ENCODE measurements at places on chromosomes 13 and 19. TPM values are rescaled to one million over a fixed set of nuclear protein-coding genes. Genes with fewer than 3 reads are reported as not detected.
A peak's percentile ranks its signal among the peaks of the same experiment; 100 is the strongest.

- DNase-seq: no peak
Measured at GRCh38 chr13:25659091-25659795, 287.5 kb downstream of the ATP8A2 start.

DNA sequence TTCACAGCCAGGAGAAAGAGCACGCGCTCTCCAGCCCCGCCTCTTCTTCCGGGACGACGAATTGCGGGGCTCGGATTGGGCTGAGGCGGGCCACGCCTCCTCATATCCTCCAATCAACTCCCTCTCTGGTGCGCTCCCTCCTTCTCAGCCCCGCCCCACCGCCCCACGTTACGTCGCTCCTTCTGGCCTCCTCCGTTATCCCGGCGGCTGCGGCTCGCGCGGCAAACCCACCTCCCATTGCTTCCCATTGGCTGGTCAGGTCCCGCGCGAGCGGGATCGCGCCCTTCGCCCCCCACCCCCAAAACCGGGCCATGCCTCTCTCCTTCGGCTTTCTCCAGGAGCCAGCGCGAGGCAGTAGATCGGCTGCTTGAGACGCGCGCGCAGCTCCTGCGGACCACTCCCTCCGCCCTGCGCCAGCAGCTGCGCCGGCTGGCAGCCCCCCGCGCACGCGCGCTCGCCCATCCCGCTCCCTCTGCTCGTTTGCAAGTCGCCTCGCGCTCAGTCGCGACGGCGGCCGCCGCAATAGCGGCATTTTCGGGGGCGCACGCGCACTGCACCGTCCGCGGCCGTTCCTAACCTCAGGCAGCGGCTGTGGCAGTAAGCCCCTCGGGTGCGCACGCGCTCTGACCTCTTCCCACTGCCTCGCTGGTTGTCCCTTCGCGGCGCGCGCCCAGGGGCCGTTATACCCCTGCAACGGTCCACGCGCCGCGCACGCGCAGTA, 512 bp upstream of the ARHGAP35 start:
- peak; percentile 98 for DNase-seq

DNA sequence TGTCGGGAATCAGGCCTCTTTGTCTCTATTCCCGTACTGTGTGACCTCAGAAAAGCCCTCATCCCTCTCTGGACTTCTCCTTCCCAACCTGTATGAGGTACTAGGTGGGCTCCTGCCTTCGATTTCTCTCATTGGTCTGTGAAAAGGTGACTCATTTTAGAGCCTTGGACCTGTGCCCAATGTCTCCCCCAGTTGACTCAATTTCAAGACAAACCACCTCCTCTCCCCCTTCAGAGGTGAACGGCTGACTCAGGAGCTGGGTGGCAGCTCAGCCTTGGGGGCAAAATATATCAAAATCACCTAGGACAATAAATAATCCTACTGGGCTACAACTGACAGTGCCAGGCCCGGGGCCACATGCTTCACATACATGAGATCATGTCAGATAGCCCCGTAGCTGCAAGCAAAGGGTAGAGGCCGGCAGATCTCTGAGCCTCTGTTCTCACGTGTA, 630 bp downstream of the COQ8B start:
- DNase-seq: no peak

DNA sequence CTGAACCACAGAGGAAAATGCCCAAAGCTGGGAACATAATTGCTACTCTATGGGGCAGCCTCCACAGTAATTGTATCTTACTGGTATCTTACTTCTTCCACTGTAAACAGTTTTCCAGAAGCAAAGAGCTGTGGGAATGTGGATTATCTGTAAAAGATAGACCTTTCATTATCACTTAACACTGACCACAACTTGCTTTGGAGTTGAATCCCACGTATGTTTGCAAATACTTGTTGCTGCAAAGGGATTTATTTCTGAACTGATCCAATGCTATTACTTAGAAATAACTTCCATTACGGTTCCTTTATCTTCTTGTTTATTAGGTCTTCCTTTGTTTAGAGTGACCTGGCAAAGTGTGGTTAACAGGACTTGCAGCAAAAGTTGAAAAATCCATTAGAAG, 218.1 kb downstream of the KCTD12 start:
- no peak for DNase-seq

- peak; percentile 57 for DNase-seq
Measured at GRCh38 chr19:48868114-48868886, at the start of gene PLEKHA4. PLEKHA4 (minus strand) TSS chr19:48868617; CDS start chr19:48867620, 997 bp downstream.

DNA sequence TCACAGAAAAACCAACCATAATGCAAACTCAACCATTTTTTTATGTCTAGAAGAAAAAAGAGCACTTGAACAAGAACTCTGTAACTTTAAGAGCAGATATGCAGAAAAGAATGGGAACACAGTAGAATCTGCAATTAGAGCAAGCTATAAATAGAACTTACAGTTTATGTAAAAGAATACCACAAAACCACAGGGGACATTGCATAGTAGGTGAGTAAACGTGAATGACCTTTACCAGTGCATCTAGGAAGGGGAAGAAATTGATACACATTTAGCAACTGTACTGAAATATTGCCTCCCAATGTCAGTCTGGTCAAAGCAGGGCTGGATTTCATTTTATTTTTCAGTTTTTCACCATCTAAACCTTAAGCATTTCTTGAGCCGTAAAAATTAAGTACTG, 242.2 kb upstream of the EDNRB start:
- peak; percentile 58 for DNase-seq

DNA sequence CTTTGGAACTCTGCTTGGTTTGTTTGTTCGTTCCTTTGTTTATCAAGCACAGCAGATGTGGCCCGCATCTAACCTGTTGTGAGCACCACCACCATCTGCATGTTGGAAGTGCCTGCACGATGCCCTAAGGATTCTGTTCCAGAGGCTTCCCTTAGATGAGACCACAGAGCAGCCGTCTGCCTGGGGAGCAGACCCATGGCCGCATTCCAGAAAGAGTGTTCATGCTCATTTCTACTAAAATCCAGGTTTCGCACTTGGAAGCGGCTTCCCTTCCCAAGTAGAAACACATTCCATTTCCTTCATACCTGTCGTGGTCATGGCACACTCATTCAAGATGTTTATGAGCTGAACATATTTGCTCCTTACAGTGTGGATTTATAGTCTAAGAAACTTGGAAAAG, 27.2 kb downstream of the COL4A2 start:
- no peak for DNase-seq

DNA sequence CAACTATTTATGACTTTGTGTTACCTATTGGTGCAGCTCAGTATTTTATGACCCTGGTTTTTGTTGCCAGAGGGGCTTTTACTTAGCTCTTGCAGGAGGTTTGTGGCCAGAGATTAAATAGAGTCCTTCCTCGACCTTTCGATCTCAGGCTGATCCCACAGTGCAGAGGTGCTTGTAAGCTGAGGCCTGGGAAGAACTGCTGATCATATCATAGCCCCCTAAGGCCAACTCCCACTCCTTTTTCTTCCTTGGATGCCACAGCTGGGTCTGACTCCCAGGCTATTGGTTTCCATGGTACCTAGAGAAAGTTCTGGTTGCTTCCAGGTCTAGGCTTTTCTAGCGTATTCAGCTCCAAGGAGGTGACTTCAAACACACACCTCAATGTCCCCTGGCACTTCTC, 324.9 kb downstream of the FOXO1 start:
- no peak for DNase-seq

GRCh38 chr13:82681535-82681934, 1200.7 kb downstream of the SLITRK1 start:
- no peak for DNase-seq

DNA sequence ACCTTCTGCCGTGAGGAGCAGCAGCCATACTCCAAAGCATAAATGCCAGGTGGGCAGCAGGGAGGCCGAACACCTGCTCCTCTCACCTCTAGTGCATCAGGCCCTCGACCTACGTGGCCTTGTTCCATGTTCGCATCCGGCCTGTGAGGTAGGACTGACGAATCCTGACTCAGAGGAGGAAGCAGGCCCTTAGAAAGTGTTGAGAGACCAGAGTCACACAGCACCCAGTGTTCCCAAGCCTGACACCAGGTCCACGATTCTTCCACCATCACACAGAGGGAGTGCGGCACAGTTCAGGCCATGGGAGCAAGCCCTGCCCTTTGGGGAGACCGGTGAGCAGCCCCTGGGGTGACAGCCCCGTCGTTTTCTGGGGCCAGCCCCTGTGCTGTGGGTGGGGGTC, 14.7 kb downstream of the ATP12A start:
- DNase-seq: no peak

- no peak for DNase-seq
Measured at GRCh38 chr19:58585442-58586132, 12.5 kb upstream of the MZF1 start.

DNA sequence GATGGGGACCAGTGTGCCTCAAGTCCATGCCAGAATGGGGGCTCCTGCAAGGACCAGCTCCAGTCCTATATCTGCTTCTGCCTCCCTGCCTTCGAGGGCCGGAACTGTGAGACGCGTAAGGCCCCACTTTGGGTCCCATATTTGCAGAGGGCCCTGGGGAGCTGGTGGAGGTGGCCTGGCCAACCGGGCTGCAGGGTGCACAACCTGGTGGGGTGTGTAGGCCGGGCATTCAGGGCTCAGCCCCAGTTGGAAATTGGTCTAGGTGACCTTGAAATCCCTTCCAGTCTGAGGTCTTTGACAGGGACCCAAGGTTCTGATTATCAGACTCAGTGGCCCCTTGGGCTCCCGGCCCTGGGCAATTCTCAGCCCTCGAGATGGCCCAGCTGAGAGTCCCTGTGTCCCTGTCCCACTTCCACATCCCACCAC, 8.3 kb downstream of the F7 start:
- DNase-seq: no peak

GRCh38 chr13:79681069-79681468, 200.1 kb downstream of the NDFIP2 start:
- DNase-seq: no peak

- DNase-seq: no peak
Measured at GRCh38 chr19:646779-647565, 7.3 kb downstream of the FGF22 start.

DNA sequence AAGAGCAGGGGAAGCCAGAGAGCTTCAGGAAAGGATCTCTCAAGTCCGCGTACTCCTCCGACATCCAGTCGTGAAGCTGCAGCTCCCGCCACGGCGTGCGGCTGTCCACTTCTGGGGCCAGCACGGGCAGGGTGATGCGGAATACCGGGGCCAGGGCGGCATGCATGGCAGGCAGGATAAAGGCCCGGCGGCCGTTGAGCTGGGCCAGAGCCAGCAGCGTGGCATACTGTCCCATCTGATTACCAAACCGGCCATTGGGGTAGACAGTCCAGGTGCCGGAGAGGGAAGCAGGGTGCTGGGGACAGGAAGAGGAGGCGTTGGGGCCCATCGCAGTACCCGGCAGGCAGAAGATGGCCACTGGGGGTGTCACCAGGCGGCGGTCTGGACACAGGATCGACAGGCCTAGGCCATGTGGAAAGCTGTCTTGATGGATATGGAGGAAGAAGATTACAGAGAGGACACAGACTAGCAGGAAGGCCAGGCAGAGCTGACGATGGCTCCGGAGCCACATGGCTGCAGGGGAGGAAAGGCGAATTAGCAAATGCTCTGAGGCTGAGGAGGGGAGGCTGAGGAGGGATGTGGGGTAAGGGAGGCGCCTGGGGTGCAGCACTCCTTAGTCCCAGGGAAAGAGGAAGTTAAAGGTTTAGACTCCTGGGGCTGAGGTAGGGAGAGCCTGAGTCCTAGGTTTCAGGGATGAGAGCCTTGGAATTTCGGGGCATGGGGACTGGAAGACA, 1.5 kb downstream of the FUT1 start:
- no peak for DNase-seq

DNA sequence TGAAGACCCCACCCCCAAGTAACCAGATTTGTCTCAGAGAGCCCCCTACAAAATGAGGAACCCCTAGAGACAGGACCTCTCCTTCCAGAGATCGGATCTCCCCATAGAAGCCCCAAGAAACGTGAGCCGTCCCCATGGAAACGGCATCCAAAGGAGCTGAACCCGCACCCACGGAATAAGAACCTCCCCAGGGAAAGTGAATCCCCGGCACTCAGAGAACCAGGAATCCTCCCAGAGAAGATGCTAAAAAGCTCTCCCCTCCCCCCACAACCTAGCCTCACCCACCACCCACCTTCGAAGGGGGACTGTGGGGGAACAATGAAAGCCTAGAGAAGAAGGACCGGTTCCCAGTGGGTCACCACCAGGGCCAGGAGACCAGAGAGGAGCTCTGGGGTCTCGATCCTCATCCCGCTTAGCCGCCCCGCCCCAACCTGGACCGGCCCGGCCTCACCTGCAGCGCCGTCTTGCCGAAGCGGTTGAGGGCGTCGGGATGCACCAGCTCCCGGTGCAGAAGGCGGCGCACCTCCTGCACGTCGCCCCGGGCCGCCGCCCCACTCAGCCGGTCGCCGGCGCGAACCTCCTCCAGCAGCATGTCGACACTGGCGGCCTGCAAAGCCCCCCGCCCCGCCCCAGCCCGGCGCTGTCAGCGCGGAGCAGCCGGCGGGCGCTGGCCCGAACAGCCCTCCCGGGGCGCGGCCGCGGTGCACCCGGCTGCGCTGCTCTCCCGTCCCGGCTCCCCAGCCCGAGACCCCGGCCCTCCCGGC, 535 bp downstream of the CDKN2D start:
- no peak for DNase-seq

DNA sequence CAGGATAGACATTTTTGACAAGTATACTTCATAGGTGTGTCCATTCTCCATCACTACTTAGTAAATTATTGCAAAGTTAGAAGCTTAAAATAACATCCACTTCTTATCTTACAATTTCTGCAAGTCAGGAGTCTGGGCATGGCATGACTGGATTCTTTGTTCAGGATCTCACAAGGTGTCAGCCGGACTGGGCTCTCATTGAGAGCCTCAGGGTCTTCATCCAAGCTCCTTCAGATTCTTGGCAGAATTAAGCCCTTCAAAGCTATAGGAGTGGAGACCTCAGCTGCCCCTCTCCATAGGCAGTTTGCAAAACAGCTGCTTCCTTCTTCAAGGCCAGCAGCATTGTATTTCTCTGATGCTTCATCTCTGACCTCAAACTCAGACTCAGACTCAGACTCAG, 9.1 kb upstream of the SIN3B start:
- no peak for DNase-seq

DNA sequence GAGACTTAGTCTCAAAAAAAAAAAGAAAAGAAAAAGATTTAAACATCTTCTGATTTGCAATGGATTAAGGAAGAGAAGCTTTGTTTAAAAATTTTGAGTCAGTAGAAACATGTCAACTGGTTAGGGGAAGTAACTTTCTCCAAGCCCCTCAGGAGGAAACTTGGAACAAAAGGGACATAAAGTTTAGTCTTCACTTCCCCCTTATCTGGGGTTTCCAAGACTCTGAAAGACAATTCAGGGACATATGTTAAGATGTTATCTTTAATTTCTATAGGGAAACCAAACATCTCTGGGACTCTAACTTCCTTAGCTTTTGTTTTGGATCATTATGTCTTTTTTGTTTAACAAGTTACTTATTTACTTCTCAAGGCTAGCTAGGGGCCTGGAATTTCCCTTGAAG, 20.1 kb upstream of the MRI1 start:
- DNase-seq: no peak

- DNase-seq: no peak
Measured at GRCh38 chr13:23496255-23496654, 62.8 kb upstream of the SACS start.

- no peak for DNase-seq
Measured at GRCh38 chr13:75931116-75931515, 295.0 kb downstream of the LMO7 start.

ZNF723 gene
- total RNA-seq: not detected

UBE2L5 gene
- total RNA-seq: not detected

ZNF562 gene
- total RNA-seq: 33.3 TPM

SMIM44 gene
- total RNA-seq: not detected

ZNF574 gene
- total RNA-seq: 4.7 TPM

ZNF221 gene
- total RNA-seq: 8.7 TPM

PEAK3 gene
- total RNA-seq: not detected

ANGPTL8 gene
- total RNA-seq: not detected

SIGLECL1 gene
- total RNA-seq: not detected

MRPL4 gene
- total RNA-seq: 33.9 TPM

CD320 gene
- total RNA-seq: 40.1 TPM

ZNF738 gene
- total RNA-seq: 2.9 TPM

FCAR gene
- total RNA-seq: not detected

PCP2 gene
- not detected for total RNA-seq

PLK5 gene
- not detected for total RNA-seq
